Stimulated activated CD4-positive, alpha-beta T cell treated with anti-CD3 and anti-CD28 coated beads, Interleukin-2, amount 100 ng/mL, for 24 hours (primary cell): ENCODE measurements at places on chromosomes 5 and 9.

DNA sequence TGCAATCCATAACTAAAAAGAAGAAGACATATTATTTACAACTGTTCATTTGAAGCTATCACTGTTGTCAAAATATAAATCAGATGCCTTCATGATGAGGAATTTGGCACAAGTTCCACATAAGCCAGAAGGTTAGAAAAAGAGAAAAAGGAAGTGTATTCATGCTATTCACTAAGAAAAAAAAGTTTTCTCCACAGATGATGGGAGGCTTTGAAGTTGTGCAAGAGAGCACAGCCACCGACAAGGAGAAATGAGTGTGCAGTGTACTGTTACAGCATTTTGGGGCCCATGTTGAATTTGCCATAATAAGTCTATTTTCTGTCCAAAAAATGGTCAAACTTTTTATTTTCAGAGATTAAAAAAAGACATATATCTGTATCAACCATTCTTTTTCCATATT, 32.9 kb upstream of the IFNK start:
- no peak for DNase-seq

DNA sequence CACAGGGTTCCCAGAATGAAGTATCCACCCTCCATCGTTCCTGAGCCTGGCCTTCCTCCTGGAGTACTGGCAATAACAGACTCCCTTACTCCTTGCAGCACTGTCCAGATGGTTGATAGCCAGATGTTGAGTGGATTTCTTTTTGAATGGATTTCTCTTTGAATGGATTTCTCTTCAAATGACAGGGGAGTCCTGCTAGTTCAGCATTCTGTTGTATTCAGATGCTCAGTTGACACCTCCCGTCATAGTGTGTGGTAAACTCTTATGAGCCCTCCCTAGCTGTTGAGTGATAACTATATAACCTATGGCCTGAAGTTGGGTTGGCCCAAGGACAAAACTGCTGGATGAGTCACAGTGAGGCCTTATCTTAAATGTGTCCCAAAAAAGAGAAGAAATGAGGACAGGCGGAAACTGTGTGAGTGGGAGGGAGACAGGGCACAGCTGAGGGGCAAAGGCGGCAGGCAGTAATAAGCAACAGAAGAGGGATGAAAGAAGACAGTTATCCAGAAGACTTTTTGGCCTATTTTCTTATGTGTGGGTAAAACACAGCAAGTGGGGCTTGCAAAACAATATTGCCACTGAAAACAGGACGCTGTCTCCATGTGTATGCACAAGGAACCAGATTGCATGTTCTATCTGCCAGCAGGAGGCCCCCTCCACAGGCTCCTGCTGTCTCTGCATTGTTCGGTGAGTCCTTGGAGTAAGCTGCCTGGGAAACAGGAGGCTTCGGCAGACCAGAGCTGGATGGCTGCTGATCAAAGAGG, 209.5 kb upstream of the S1PR3 start:
- DNase-seq = no peak

GRCh38 chr9:351916-352315, 137.3 kb downstream of the DOCK8 start:
- DNase-seq = no peak

DNA sequence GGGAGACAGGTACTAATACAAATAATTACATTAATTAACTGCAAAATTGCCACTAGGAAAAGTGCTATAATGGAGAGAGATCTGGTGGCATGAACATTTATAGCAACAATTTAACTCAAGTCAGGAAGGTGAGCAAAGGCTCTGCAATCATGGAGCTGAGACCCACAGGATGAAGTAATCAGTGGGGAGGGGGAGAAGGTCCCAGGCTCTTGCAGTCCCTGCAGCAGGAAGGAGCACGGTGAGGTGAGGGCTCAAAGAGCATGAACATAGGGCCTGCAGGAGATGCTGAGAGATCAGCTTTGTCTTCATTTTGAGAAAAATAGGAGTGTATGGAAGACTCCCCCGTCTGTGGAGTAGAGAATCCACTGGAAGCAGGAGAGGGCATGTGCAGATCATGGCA, 6.5 kb downstream of the PTPN3 start:
- DNase-seq = no peak

DNA sequence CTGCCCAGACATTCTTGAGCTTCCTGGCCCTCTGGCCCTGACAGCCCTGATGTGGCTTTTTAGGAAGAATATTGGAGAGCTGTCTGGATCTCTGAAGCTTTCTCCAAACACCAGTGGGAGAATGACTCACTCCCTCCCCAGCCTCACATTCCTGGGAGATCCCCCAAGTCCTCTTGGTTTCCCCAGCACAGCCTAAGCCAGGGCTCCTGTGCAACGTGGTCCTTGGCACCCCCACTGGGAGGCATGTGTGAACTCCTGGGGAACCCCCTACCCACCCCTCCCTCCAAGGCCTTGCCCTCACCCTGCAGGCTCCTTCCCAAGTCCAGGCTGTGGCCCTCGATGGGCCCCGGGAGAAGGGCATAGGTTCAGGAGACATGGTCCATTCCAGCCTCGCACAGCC, 12.7 kb downstream of the GLIPR2 start:
- no peak for DNase-seq

DNA sequence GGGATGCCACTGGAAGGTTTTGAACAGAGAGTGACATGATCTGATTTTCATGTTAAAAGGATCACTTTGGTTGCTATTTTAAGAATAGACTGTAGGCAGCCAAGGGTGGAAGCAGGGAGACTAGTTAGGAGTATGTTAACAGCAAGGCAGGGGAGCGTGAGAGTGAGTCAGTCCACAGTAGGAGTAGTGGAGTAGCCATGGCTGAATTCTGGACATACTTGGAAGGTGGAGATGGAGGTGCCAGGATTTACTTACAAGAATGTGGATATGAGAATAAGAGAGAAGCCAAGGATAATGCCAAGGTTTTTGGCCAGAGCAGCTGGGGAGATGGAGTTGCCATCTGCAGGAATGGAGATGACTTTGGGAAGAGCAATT, 118.8 kb downstream of the GALNT10 start:
- no peak for DNase-seq

DNA sequence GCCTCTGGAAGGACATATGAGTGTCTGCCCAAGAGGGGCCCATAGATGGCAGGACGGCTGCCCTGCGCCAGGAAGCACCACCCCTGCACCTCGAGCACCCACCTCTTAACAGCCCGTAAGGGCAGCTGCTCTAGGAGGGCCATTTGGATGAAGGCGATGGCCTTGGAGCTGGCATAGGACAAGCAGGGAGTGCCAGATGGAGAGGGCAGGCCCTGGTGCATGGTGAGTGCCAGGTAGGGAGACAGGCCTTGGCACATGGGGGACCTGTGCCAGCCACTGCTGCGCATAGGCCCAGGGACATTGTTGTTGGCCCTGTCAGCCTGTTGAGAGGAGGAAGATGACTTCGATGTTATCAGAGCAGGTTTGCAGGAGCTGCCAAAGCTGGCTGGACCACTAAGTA, 134.2 kb downstream of the SLC25A46 start:
- no peak for DNase-seq

DNA sequence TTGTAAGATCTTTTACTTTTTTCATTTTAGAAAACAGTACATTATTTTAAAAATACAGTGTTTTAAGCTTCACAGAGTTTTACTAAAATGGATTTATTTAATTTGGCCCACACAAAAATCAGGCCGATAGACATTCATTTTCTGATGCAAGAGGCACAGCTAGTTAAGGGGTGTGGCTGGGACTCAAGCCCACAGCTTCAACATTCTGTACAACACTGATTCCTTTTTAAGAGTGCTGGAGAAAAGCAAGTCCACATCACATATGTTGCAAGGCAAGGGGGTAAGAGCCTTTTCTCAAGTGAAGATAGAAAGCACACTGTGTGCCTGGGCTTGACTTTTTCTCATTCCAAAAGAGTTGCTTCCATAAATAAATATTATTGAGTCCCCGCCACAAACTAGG, 195.9 kb downstream of the RFK start:
- no peak for DNase-seq

DNA sequence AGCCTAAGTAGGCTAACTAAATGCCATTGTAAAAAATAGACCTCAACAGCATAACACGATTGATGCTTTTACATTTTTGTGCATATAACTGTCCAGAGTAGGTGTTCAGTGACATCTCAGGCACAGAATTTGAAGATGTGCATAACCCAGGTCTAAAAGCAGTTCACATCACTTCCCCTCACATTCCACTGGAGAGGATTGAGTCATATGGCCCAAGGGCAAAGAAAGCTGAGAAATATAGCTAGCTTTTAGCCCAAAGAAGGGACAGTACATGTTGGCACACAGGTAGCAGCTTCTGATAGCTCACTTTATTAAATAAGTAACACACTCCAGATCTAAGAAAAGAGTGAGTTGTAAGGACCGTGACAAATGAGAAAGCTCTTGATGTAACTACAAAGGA, 2259.5 kb upstream of the WWC1 start:
- no peak for DNase-seq

DNA sequence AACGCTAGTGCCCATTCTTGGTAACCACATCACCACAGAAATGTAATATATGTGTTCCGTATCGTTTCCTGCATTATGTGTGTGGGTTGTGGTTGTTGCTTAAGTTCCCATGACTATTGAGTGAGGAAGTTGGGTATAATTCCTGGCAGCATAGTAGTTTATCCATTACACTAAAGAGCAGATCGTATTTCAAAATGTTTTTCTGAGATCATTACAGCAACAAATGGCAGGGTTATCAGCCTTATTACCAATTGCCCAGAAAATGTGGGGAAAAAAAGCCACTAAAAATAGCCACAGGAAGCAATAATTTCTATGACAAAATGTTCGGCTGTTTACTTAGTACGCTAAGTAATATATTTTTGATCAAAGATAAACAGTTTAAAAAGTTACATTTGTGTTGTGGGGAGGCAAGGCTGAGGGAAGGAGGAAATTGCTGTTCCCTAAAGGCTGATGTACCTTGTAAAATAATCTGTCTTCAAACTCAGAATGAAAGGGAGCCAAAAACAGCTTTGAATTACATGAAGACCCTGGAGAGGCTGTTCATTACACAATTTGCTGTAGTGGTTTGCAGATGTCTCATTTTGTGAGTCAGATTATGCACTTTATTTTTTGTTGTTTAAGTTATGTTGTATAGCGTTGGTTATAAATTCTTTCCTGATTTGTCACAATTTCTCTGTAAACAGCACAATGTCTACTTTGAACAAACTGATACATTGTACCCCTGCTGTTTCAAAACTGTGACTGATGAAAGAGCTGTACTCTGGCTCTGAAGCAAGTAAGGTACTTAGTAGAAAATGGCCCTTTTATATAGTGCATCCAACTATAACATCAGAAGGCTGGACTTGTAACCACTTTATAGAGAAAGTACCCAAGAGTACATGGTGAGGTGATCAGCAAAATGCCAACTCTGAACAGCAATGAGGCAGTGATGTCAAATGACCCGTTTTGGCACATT, 1028.5 kb downstream of the NR2F1-AS1 start:
- DNase-seq = no peak

GRCh38 chr9:86918556-86918955, 28.8 kb downstream of the GAS1 start:
- no peak for DNase-seq

- DNase-seq = no peak
These were observed 55.3 kb downstream of the TRPC7 start for GRCh38 chr5:136309932-136310598.

DNA sequence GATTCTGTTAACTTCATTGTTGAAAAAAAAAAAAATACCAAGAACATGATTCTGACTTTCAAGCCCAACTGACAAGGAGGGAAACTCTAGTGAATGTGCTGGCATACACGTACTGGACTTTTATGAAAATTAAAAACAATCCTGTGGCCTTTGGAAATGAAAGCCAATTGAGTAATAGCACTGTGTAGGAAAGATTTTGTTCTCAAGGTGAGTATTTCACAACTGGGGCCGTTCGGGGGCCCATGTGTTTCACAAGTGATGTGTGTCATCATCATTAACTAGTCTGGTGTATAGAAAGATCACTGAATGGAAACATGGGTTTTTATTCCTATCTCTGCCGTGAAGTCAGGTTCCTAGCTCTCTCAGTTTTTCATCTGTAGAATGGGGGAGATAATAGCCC, 605.0 kb upstream of the CLINT1 start:
- DNase-seq = peak; percentile 21

DNA sequence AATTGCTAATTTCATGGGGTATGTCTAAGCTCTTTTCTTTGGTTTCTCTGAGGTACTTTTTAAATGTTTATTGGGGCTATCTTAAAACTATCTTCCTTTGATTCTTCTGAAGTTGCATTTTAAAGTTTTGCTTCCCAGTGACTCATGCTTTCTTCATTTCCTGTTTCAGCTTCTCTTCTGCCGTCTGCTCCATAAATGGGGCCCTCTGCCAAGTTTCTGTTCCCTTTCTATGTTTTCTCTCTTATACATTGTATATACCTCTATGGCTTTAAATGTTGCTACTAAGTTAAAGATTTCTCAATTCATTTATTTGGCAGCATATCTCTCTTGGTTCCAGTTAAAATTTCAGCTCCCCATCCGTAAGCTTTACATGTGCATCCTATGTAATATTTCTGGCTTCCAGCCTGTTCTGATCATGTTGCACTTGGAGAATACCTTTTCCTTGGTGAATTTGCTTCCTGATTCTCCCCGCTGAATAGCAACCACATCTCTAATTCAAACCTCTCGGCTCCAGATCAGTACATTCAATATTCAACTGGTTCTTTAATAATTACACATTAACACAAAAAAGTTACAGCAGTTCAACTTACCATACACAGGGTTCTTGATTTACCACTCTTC, 125.3 kb downstream of the ST8SIA4 start:
- DNase-seq = peak; percentile 4

DNA sequence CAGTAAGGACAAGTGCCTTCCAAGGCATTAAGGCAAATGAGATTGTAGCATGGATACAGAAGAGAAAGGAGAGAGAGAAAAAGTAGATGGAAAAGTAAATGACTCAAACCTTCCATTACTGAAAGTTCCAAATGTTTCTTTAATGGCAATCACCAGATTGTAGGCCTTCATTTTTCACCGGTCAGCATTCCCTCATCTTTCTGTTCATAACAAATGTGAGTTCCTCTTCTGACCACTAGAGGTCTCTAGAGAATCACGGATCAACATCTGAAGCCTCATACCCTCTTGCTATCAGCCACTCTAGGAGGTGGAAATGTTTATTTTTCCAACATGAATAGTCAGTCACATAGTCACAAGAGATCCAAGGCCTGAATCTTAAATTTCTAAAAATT, 73.6 kb upstream of the RPS23 start:
- no peak for DNase-seq

DNA sequence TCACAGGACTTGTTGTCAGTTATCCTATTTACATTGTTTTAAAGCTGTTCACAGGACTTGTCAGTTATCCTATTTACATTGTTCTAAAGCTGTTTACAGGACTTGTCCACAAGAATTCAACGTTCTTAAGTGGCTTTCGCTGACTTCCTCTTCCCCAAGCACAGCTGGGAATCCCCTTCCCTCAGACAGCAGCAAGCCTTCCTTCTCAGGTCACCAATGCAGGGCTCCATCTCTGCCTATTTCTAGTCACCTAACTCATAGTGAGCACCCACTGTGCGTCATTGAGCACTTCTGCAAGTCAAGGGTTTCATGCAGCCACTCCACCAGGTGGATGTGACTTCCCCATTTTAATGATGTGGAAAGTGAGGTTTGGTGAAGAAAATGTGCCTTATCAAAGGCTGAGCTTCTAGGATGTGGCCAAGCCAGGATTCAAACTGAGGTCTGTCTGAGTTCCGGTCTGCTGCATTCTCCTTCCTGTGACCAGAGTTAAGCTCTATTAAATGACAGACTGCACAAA, 109.8 kb upstream of the ZNF462 start:
- DNase-seq = no peak
